IPS-NIHi11 (cell line): ENCODE measurements at places on chromosomes 16 and 17.

- DNase-seq: no peak
Observed at GRCh38 chr17:33871720-33872540, 383.2 kb upstream of the CCL2 start.

DNA sequence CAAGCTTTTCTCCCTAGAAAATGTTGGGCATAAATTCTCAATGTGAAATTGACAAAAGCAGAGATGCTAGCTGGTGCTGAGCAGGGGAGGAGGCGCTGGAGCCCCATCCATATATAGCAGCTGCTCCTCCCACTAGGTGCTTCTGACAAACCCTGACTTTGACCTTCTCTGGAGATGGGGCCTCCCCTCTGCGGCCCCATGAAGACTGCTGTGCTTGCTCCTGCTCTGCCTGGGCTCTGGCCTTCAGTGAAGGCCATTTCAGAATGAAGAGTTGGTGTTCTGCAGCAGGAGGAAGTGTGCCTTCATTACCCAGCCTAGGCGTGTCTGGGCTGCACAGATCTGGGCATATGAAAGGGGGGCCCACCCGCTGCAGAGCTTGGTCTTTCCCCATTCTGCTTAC lies 29.7 kb downstream of the ASIC2 start:
- DNase-seq: no peak

DNA sequence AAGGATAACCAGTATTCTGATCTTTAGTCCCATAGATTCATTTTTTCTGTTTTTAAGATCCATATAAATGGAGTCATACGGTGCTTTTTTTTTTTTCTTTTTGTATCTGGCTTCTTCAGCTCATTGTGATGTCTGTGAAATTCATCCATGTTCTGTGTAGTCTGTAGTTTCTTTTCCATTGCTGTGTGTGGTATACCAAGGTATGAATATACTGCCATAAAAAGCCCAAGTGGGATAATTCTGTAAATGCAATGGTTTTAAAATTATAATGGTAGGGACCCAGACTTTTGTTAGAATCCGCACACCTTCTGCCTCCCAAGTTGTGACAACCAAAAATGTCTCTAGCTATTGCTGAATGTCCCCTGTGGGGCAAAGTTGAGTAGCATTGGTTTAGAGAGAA lies 7.6 kb downstream of the NUP93 start:
- DNase-seq: no peak

DNA sequence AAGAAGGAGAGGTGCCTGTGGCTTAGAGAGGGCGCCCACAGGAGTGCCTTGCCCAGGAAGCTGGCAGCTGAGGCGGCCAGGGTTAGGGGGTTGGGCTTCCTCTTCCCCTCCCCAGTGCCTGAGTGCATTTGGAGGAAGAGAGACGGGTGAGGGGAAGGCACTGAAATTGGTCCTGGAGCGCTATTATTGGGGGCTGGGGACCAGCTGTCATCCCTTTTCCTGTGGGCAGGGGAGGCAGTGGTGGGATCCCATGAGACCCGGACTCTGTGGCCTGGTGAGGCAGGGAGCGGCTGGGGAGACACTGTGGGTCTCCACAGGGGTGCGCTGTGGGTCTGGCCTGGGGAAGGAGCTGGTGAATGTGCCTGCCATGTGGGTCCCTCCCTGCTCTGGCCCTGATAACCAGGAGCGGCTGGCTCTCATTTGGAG lies 259.7 kb downstream of the SEC14L1 start:
- peak; percentile 62 for DNase-seq

GRCh38 chr16:85696781-85697180 lies 8.0 kb upstream of the GINS2 start:
- no peak for DNase-seq

GRCh38 chr16:88384222-88385111 lies 1.7 kb downstream of the ZNF469 start:
- no peak for DNase-seq

- DNase-seq: no peak
Observed at GRCh38 chr17:41987642-41988041, 21.0 kb downstream of the CNP start.

DNA sequence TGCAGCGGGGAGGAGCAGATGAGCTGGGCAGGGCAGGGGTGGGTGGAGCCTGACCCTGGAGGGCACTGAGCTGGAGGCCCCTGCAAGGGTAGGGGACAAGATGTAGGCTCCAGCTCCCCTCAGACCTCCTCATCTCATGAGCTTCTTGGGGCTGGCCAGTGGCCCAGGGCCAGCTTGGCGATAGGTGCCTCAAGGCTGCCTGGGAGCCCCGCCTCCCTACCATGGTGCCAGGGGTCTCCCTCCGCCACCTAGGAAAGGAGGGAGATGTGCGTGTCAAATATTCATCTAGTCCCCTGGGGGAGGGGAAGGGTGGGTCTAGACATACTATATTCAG lies 3.9 kb downstream of the HIRIP3 start:
- no peak for DNase-seq
